ENCODE measurements at places on chromosomes 13 and 19. TPM values are rescaled to one million over a fixed set of nuclear protein-coding genes. Genes with fewer than 3 reads are reported as not detected.
A peak's percentile ranks its signal among the peaks of the same experiment; 100 is the strongest.

Gene GSX1
- not detected for total RNA-seq

Gene CCL25
- total RNA-seq = not detected

Gene PPM1N
- total RNA-seq = not detected

DNA sequence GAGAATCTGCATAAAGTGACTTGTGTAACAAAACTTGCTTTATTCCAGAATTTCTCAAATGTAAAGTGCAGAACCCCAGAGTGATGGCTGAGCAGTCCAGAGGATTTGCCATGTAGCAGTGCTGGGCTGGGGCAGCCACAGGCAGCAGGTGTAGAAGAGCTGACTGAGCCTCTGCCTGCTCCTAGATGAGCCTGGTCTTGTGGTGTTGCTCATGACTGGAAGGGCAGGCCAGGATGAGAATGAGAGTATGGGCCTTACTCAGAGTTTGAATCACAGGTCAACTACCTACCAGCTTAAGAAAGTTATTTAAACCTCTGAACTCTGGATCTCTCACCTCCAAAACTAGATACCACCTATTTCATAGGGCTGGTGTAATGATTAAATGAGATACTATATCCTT is 2.9 kb upstream of the C13orf42 start:
- DNase-seq = no peak

GRCh38 chr13:91085127-91085526 is 262.4 kb upstream of the MIR17HG start:
- DNase-seq = no peak

- peak; percentile 40 for DNase-seq
Observed at GRCh38 chr13:110349239-110349638, 42.2 kb downstream of the COL4A2 start.

GRCh38 chr19:40380199-40381037 is 9.6 kb downstream of the HIPK4 start:
- DNase-seq = no peak

DNA sequence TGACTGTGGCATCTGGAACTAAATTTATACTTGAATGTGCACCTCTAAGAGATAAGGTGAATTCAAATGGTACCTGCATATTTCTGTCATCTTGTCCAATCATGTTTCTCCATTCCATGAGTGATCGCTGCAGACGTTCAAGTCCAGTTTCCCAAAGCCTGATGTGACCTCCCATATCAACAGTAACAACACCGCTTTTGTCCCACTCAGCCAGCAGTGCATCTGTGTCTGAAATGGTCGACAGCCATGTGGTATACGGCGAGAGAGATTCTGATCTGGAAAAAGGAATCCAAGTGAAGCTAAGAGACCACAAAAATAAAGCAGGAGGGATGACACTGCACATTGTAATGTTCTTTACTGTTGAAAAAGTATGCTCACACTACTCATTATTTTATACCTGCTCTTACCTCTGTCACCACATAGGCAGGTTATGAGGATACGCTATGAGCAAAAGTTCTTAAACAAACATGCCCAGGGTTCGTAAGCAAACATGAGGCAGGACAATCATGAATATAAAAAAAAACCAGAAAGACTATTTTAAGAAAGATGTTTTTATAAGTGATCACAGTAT is 213.6 kb downstream of the RGCC start:
- DNase-seq = no peak

- DNase-seq = no peak
Observed at GRCh38 chr13:65112123-65112522, 2118.0 kb downstream of the PCDH9 start.

GRCh38 chr19:49973987-49974386 is 13.0 kb upstream of the SIGLEC11 start:
- DNase-seq = no peak

GRCh38 chr19:58401840-58402421 is 6.5 kb downstream of the RNF225 start:
- DNase-seq = no peak

DNA sequence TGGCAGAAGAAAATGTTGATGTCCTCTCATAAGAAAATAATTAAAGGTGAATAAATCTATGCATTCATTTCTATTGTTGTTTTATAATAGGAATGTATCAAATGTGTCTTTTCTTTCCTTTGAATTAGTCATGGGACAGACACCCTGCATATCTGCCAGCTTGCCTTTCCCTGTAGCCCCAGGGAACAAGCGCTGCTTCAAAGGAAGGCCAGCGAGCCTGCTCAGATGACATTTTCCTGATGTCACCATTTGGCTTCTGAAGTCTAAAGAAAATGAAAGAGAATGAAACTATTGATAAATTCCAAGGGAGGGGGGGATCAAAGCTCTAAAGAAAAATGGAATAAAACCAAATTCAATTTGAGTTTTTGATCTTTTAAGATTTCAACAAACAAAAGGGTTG is 574.8 kb downstream of the IRS2 start:
- DNase-seq = no peak

DNA sequence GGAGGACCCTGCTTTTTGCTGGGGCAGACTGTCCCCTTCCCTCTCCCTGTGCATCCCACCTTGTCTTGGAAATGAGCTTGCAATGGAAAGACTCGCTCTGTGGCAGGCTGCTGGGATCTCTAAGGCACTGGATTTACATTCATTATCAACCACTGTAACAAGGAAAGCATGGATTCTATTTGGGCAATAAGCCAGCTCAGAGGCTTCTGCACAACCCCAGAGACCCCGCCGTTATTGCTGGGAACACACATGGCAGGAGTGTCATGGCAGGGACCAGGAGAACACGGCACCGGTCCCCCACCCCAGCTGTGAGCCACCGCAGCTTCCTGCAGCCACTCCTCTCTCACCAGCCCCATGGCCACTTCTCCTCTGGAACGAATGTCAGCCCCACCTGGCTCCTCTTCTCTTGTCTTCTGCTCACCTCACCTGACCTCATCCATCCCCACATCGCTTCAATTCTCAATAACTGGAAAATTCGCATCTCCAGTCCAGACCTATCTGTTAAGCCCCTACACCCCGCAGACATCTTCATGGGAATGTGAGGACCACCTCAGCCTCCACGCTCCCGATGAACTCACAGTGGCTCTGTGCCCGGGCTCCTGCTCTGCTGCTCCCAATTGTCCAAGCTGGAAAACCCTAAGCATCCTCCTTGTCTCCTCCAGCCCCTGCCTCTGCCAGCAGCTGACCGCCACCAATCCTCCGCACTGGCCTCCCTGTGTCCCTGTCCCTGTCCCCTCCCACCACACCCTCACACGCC is 181.5 kb downstream of the USP12 start:
- DNase-seq = no peak

DNA sequence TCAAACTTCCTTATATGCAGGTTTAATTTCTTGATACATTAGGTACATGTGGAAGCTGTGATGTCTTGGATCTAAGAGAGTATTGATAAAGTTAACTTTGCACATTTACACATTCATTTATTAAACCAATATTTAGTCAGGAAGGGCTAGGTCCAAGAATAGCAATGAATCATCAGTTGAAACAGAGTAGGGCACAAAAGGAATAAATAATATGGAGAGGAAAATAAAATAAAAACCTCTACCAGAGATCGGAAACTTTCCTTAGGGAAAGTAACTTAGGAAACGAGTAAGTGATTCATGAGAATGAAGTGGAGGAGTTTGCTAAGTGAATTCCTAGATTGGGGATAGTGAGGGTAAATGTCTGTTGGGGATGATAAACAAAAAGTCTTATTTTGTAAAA is 259.4 kb upstream of the DACH1 start:
- DNase-seq = no peak

Measured in lung microvascular endothelial cell (primary cell).